ENCODE measurements at places on chromosomes 5 and 9.

DNA sequence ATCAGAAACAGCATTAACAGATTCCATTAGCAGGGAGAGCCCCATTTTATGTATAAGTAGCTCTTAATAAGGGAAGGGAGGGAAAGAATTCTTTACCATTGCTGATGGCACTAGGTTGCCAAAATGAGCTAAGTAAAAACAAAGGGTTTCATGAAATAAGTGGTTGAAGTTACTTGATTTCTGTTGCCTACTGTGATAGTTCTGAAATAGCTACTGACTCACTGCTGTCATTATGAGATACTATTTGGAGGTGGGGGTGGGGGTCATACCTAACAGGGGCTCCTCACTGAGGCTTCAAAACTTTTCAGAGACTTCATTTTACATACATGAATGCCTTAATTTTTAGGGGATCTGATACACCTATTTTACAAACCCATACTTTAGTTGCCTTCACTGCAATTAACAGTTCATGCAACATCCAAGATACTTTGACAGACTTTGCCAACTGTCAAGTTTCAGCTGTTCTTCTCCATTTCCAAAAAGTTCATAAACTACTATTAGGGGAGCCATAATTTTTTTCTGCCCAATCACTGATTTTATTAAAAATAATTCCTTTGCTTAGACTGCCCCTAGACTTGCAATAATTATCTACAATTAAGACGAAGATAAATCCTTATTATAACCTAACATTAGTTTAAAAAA, 4.6 kb downstream of the HOMER1 start:
- no peaks in the 10 kb centered on the region for H3K27me3 ChIP-seq
- H3K27ac ChIP-seq, result no peak overlapping the region
- H3K4me3 ChIP-seq, result no peak overlapping the region
- H3K36me3 ChIP-seq, result no peaks in the 10 kb centered on the region

GRCh38 chr9:87898151-87898550, 15.5 kb downstream of the SPATA31E1 start:
- H3K36me3 ChIP-seq, result no peaks in the 10 kb centered on the region
- DNase-seq, result no peak
- H3K4me1 ChIP-seq, result no peaks in the 10 kb centered on the region
- H3K27ac ChIP-seq, result no peak overlapping the region
- H3K27me3 ChIP-seq, result no peaks in the 10 kb centered on the region

DNA sequence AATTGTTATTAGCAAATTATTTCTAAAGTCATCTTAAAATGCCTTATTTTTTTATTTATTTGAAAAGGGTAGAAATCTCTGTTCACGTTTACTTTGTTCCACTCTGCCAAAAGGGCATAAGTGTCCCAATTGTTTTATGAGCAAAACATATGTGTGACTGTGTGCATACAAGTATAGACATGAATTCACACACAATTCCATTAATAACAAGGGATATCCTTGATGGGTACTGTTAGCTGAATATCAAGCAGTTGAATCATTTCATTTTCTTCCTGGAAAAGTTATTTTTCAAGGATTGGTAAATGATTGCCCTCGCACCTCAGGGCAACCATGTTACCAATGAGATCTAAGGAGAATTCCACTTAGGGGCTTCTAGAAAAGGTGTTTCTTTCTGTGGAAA, 92.1 kb upstream of the TAF11L2 start:
- H3K4me1 ChIP-seq, result peaks cover 46% of the 10 kb centered on the region
- H3K36me3 ChIP-seq, result no peaks in the 10 kb centered on the region
- H3K27me3 ChIP-seq, result no peaks in the 10 kb centered on the region
- H3K27ac ChIP-seq, result no peak overlapping the region
- no peak overlapping the region for H3K4me3 ChIP-seq

DNA sequence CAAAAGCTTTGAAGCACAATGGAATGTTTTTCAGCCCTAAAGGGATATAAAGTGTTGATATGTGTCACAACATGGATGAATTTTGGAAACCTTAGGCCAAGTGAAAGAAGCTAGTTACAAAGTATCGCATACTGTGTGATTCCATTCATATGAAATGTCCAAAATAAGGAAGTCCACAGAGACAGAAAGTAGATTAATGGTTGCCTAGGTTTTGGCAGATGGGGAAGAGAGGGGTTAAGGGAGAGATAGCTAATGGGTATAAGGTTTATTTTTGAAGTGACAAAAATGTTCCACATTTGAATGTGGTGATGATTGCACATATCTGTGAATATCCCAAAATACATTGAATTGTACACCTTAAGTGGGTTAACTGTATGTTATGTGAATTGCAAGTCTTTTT, 57.5 kb upstream of the MCCC2 start:
- DNase-seq, result no peak
- no peak overlapping the region for H3K4me3 ChIP-seq
- H3K27ac ChIP-seq, result no peak overlapping the region
- H3K36me3 ChIP-seq, result no peaks in the 10 kb centered on the region
- no peaks in the 10 kb centered on the region for H3K4me1 ChIP-seq
- no peaks in the 10 kb centered on the region for H3K27me3 ChIP-seq

DNA sequence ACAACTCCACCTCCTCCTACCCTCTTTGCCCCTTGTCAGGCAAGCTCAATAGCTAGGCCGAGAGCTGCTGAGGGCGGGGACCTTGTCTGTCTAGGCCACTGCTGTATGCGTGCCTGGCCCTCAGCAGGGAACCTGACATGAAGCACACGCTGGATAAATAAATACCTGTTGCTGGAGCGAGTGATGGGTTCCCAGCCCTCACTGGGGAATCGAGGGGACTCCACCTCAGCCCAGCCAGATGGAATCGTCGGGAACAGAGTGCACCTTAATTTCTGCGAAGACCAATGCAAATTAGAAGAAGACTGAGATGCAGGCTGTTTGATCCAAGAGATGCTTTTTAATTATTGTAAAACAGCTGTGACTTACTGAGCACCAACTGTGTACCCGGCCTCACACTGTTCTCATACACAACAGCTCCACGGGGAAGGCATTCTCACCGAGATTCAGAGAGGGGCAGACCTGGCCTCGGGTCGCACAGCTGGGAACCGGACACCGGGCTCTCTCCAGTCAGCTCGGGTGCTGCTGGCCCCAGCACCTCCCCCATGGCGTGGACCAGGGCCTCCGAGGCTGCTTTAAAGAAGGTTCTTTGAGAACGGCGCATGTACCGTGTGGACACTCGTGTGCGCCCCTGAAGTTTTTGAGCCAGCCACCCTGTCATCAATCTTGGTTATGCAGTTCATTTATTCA, 109.7 kb upstream of the IER5L start:
- no peak for DNase-seq
- H3K27ac ChIP-seq, result no peak overlapping the region
- H3K27me3 ChIP-seq, result no peaks in the 10 kb centered on the region
- H3K4me3 ChIP-seq, result no peak overlapping the region
- H3K4me1 ChIP-seq, result no peaks in the 10 kb centered on the region
- H3K36me3 ChIP-seq, result no peaks in the 10 kb centered on the region

Data from Caco-2 (cell line).